Adipocyte (in vitro differentiated cells): ENCODE measurements at places on chromosomes 13 and 19.

DNA sequence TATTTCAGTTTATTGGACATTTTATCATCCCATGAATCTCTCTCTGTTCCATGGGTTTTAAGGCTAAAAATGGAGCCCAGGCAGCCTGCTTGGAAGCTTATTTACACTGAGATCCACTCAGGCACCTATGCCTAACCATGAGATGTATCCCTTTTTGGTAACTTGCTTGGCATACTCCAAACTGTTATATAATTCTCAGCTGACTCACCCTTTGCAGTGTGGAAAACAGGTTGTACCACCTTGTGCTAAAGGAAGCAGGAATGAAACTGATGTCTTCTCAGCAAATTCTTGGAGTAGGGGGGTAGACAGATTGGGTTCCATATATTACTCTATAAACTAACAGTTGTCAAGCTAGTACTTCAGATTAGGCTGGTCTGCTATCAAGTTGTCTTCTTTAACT, 483.6 kb downstream of the KLF5 start:
- DNase-seq: no peak

DNA sequence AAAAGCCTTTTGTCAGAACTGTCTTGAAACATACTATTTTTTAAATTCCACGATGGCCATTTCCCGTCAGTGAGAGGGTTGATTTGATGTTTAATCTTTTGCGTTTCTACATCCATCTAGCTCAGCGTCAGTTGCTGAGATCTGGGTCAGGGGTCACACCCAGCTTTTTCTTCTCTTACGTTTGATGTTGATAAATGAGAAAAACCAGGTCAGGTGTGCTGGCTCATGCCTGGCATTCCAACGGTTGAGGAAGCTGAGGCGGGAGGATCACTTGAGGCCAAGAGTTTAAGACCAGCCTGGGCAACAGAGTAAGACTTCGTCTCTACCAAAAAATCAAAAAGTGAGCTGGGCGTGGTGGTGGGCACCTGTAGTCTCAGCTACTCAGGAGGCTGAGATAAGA, 168.9 kb downstream of the PTPRS start:
- no peak for DNase-seq

DNA sequence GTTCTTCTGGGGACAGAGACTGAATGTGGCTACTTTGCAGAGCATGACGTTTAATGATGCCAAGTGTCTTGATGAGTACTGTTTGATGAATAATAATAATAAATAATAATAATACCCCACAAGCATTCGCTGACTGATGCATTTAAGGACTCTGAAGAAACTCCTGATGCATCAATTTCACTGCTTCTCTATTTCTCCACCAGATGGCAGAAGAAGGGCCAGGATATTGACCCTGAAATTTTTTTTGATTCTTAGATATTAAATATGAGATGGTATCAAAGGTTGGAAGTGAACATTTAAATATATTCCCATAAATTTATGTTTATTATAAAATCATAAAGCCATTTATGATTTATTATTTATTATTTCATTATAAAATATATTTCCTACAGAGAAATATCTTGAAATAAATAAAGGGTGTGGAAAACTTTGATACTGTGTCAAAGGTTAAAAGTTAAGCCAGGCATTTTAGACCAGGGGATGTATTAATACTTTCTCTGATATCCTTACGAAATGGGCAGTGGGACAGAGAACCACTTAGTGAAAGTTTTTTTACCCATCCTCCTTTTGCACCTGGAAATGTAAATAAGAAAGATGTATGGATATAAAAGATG, 170.9 kb downstream of the LACC1 start:
- peak; percentile 73 for DNase-seq

GRCh38 chr13:110416131-110417025, 109.3 kb downstream of the COL4A2 start:
- peak; percentile 81 for DNase-seq
